Vagina (tissue), 2 donors: ENCODE measurements at places on chromosomes 1 and 21.
A peak's percentile ranks its signal among the peaks of the same experiment; 100 is the strongest.

GRCh38 chr1:32758795-32759430, 56.3 kb upstream of the SYNC start:
- no peaks in the 10 kb centered on the region for H3K27me3 ChIP-seq
- peak overlapping the region; percentile 84 for H3K27ac ChIP-seq
- no peak overlapping the region for H3K4me3 ChIP-seq

- DNase-seq = no peak
- H3K4me1 ChIP-seq = peaks cover 19% of the 10 kb centered on the region
- H3K4me3 ChIP-seq = no peak overlapping the region
- no peaks in the 10 kb centered on the region for H3K36me3 ChIP-seq
Observed at GRCh38 chr1:10730985-10731384, 65.5 kb downstream of the CASZ1 start.

DNA sequence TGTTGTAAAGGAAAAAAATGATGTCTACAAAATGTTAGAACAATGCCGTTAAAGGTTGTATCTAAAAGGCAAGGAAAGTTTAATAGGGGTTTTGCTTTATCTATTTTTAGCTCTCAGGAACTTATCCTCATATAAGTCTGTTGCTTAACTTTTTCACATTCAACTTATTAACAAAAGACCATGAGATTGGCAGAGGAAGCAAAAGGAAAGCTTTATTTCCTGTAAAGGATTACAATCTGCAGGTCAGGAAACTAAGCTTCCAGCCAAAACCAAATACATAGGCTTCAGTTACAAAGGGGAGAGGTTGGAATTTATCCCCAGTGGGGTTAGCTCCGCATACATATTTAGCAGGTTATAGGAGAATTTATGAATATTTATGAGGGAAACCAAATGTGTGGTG, 58.7 kb upstream of the KIAA1614 start:
- no peak overlapping the region for H3K27ac ChIP-seq
- H3K4me1 ChIP-seq = no peaks in the 10 kb centered on the region
- no peak for DNase-seq
- H3K27me3 ChIP-seq = no peaks in the 10 kb centered on the region
- no peak overlapping the region for H3K4me3 ChIP-seq
- no peaks in the 10 kb centered on the region for H3K36me3 ChIP-seq

DNA sequence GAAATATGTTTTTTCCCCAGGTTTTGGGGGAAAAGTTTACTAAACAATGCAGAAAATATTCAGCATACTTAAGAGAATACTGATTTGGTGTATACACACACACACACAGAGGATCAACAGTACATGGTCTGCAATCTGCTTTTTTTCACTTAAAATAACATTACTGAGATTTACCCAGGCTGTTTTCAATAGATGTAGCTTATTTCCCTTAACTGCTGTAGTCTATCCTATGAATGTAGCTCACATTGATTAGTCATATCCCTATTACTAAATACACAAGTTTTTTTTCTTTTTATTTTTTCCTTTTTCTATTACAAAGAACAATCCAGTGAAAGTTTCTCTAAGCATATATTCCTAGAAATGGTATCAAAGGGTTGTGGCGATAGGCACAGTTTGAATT, 266.7 kb upstream of the GREM2 start:
- no peak overlapping the region for H3K27ac ChIP-seq
- no peak for DNase-seq
- H3K27me3 ChIP-seq = no peaks in the 10 kb centered on the region
- H3K4me1 ChIP-seq = no peaks in the 10 kb centered on the region

DNA sequence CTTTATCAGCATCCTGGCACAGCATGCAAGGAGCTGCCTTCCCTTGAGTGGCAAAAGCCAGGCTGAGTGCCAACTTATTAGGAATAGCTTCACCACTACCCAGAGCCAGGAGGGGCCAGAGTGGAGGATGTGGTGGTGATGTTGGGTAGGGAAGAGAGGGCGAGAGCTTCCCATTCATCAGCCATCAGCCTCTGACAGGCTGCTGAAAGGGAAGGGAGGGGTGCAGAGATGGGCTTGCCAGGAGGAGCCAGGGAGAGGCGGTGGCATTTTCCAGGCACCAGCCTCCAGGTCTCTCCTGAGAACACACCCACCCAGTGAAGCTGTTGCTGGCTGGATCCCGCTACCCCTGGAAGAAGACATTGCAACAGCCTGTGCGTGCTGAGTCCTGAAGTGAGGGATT, 168.5 kb downstream of the ACTL8 start:
- H3K4me1 ChIP-seq = no peaks in the 10 kb centered on the region
- H3K27ac ChIP-seq = no peak overlapping the region
- H3K4me3 ChIP-seq = no peak overlapping the region
- DNase-seq = no peak

DNA sequence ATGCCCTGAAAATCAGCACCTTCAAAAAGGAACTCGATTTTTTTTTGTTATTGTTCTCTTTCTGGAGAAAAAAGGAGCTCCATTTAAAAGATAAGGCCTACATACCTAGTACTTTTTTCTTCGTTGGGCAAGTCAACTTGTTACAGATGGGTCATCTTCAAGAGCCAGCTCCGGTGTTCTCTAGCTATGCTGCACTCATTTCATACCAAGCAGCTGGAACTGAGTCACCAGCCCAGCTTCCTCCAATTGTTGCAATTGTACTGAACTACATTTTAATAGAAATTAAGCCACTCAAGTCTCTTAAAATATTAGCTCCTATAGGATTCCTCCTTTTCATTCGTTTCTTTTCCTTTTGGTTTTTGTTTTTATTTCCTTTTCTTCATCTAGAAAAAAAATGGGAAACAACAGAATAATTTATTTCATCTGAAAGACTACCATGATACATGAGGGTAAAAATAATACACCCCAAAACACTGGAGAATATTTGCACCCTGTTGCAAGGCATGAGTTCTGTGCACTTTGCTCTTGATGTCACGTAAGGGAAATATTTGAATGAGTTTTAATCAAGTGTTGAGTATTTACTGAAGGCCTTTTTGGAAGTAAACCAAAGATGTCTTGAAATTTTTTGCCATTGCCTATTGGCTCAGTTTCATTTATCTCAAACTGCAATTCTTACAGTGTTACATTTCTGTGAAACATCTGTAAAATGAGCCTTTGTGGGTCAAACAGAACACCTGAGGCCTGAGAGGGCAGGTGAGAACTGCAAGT, 60.5 kb downstream of the CLIC4 start:
- H3K36me3 ChIP-seq = no peaks in the 10 kb centered on the region
- H3K4me1 ChIP-seq = peaks cover 29% of the 10 kb centered on the region
- no peak for DNase-seq

DNA sequence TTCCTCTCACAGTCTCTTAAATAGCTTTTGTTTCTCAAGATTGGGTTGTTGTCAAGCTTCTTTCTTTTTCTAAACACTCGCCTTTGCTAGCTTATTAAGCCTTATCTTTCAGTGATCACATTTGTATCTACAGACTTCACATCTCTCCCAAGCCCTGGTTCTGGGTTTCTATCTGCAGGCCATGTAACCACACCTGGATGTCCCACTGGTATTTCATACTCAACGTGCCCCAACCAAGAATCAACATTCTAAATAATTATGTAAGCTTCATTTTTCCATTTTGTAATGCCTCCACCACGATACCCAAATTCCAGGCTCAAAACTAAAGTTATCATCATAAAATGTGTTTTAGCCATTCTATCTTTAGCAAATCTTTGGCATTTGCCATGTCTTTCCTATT, 372.2 kb downstream of the USH2A start:
- H3K27ac ChIP-seq = no peak overlapping the region
- no peak for DNase-seq
- H3K27me3 ChIP-seq = no peaks in the 10 kb centered on the region
- H3K4me1 ChIP-seq = no peaks in the 10 kb centered on the region
- no peaks in the 10 kb centered on the region for H3K36me3 ChIP-seq

- no peaks in the 10 kb centered on the region for H3K36me3 ChIP-seq
- H3K4me3 ChIP-seq = no peak overlapping the region
Observed at GRCh38 chr1:39926820-39927219, 25.1 kb upstream of the MYCL start.

DNA sequence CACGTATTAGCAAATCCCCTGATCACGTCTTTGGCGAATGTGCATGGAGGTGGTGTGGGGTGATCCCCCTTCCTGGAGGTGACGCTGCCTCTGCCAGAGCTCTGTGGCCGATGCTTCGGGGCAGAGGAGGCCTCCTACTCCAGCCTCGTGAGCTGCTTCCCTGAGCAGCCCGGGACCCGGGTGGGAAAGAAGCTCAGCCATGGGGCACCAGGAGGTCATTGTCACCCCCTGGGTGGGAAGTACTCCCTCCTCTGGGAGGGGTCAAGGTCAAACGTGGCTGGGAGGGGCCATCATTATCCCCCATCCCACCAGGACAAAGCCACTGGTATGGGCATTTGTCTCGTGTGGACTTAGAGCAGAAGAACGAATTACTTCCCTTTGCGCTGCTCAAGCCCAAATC, 40.7 kb downstream of the KCNAB2 start:
- H3K4me3 ChIP-seq = no peak overlapping the region
- peaks cover 31% of the 10 kb centered on the region for H3K4me1 ChIP-seq
- no peak overlapping the region for H3K27ac ChIP-seq
- H3K27me3 ChIP-seq = no peaks in the 10 kb centered on the region
- H3K36me3 ChIP-seq = no peaks in the 10 kb centered on the region

DNA sequence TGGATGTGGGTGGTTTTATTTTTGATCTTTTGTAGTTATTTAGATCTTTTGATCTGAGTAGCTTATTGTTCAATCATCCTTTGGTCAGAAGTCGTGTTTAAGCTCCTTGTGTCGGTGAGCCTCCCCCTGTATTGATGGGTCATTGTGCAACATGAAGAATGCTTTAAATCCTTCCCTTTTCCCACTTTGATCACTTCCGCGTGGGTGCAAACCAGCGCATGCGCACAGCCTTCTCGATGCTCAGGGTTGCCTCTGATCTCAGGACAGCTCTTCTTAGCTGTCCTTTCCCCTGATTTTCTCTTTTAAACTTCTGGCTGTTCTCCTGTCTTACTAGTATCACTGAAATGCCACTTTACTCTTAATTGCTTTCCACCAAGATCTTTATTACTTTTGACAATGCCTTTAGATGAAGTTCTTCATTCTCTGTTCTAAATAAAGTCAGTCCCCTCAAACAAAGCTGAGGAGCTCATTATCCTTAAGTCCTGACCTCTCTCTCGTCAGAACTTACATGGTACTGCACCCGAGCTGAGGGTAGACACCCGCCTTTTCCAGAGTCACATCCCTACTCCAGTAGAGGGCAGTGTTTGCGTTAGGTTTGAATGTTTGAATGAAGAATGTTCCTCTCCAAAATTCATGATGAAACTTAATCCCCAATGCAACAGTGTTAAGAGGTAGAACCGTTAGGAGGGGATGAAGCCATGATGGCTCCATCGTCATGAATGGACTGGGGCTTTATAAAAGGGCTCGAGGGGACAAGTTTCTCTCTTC, 547.9 kb upstream of the TMPRSS15 start:
- no peak overlapping the region for H3K4me3 ChIP-seq
- DNase-seq = no peak
- no peaks in the 10 kb centered on the region for H3K4me1 ChIP-seq
- no peaks in the 10 kb centered on the region for H3K27me3 ChIP-seq
- no peak overlapping the region for H3K27ac ChIP-seq
- no peaks in the 10 kb centered on the region for H3K36me3 ChIP-seq

DNA sequence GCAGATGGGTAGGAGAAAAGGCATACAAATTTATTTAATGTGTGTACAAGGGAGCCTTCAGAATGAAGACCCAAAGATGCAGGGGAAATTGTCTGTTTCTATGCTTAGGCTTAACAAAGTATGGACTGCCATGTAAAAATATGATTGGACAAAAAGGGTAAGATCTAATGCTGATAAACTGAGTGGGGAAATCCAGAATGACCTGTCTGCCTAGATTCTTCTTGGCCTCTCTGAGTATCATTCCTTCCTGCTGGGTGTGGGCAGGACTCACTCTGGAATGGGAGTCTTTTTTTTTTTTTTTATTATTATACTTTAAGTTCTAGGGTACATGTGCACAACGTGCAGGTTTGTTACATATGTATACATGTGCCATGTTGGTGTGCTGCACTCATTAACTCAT, 61.0 kb downstream of the IGSF5 start:
- H3K4me1 ChIP-seq = no peaks in the 10 kb centered on the region
- no peaks in the 10 kb centered on the region for H3K27me3 ChIP-seq
- DNase-seq = no peak

DNA sequence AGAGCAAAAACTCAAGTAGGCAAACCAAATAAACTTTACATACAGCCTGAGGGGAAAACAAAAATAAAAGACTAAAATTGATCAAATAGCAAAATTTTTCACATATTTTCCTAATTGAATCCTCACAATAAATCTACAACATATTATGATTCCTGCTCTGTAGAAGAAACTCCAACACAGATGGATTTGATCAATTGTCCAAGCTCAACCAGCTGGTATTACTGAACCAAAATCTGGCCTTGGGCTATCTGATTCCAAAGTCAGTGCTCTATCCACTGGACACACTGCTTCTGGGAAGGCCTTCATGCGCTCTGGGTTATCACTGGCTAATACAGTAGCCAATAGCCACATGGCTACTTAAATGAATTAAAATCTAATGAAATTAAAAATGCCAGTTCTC, 39.3 kb downstream of the PCNX2 start:
- no peak overlapping the region for H3K27ac ChIP-seq
- no peak overlapping the region for H3K4me3 ChIP-seq
- peaks cover 2% of the 10 kb centered on the region for H3K36me3 ChIP-seq
- peaks cover 15% of the 10 kb centered on the region for H3K4me1 ChIP-seq

DNA sequence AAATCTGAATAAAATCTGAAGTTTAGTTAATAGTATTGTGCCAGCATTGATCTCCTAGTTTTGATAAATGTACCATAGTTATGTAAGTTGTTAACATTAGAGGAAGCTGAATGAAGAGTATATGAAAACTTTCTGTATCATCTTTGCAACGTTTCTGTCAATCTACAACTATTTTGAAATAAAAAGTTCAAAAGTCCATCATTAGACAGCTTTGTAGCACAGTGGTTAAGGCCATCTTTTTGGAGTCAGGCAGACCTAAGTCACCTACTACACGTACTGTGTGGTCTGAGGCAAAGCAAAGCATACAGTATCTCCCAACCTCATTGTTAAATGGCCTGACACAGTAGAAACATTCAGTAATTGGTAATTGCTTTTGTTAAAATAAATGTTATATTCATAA, 47.9 kb upstream of the ATP1A1 start:
- no peaks in the 10 kb centered on the region for H3K36me3 ChIP-seq
- H3K27ac ChIP-seq = no peak overlapping the region
- DNase-seq = no peak
- H3K4me1 ChIP-seq = no peaks in the 10 kb centered on the region
- no peak overlapping the region for H3K4me3 ChIP-seq
- H3K27me3 ChIP-seq = no peaks in the 10 kb centered on the region
